NCI-H1694 treated with DMSO at 0.1 percent for 48 hours (cell line): ENCODE measurements at places on chromosomes 6 and 20.

GRCh38 chr6:114362957-114363356, 20.1 kb upstream of the HS3ST5 start:
- no peak for DNase-seq

- DNase-seq, result no peak
These were observed 48.5 kb downstream of the LIN28B start for GRCh38 chr6:105005451-105005850.

DNA sequence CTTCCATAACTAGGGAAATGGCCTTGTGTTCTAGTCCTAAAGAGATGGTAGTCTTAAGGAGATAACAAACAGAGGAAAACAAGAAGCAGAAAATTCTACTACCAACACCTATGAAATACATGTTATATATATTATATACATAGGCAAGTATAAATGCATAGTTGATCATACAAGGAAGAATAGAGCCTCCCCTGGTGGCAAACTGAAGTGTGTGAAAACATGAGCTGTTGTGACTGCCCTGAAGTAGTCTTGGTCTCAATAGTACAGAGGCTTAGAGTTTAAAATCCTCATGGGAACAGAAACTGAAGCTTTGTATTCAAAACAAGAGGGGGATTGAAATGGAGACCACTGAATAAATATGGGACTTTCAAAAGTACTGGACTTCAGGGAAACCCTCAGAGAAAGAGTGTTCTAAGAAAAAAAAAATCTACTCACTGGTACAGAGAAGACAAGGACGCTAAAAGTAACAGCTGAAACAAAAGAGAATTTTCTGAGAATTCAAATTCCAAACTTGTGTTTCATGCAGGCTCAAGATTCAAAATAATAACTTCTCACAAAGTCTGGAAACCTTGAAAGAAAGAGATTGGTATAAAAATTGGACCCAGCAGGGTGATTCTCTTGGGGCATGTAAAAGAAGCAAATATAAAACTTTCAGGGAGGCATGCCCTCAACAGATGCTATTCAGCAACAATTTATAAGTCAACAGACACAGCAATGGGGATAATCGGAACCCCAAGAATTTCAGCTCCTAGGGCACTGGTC, 59.7 kb upstream of the SAMD3 start:
- DNase-seq, result no peak

GRCh38 chr6:166251655-166252054, 56.5 kb downstream of the PRR18 start:
- no peak for DNase-seq

GRCh38 chr6:121482004-121482693, 46.7 kb downstream of the GJA1 start:
- no peak for DNase-seq

GRCh38 chr6:117485433-117485832, 3.0 kb downstream of the DCBLD1 start:
- DNase-seq, result no peak

DNA sequence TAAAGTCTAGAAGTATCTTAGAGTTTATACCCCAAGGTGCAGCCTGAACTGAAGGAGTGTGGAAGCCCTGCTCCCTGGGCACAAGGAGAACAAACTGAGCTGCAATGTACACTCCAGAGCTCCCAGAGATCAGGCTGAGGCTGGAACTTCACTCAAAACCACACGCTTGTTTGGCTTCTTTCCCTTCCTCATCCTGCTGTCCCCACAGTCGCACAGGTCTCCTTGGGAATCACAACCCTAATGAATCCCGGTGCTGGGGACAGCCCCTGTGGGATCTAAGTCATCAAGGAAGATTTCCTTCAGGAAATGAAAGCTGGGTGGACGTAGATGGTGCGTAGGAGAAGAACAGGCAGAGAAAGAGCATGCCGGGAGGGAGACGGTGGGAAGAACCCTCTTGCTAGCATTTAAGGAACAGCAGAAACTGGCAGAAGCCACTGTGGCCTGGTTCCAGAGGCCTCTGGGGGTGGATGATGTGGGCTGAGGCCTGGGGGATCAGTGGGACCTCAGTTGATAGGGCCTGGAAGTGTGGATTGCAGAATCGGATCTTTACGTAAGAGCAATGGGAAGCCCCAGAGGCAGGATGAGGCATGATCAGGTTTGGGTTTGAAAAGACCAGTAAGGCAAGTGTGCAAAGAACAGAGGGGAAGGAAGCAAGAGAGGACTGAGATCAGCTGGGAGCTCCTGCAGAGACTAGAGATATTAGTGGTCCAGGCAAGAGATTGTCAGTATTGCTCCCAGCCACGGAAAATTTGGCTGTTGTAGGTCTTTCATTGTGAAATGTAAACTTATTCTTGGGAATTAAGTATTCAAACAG, 21.4 kb downstream of the CYP24A1 start:
- no peak for DNase-seq

GRCh38 chr6:6085928-6086668, 79.4 kb upstream of the NRN1 start:
- DNase-seq, result no peak

GRCh38 chr6:128821116-128821515, 61.8 kb upstream of the LAMA2 start:
- no peak for DNase-seq

- DNase-seq, result no peak
These were observed 100.3 kb downstream of the REV3L start for GRCh38 chr6:111382476-111383294.

GRCh38 chr6:83055366-83055964, 10.2 kb downstream of the UBE3D start:
- DNase-seq, result peak; percentile 20

DNA sequence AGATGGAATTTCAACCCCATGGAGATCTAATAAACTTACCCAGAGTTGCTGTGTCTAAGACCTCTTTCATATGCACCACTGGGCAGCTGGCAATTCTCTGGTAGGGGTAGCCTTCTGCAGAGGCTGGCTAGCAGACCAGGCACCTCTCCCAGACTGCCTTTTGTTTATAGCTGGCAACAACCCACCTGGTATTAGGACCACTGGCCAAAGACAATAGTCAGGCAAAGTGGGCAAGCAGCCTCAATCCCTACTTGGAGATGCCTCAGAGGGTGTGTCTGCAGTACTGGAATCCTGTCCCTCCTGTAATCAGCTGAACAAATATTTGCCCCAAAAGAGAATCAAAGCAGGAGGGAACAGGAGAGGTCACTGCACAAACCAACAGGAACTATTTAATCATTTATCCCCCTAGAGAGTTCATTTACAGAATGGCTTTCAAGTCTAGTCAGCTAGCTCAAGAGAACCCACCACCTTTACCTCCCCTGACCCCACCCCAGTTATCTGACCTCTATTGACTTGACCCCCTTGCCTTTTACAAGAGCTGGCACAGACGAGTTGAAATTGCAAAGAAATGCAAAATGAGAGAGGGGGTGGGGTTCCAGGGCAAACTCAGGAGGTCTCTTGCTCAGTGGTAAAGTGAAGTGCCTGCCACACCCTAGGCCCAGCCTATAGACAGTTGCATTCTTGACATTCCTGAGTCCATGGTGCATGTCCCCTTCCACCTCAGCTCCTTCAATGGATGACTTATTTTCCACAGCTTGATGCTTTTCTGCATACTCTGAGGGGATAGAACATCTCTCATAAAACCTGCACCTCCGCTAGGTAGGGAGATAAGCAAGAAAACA, 2.8 kb downstream of the BCL2L1 start:
- DNase-seq, result no peak

DNA sequence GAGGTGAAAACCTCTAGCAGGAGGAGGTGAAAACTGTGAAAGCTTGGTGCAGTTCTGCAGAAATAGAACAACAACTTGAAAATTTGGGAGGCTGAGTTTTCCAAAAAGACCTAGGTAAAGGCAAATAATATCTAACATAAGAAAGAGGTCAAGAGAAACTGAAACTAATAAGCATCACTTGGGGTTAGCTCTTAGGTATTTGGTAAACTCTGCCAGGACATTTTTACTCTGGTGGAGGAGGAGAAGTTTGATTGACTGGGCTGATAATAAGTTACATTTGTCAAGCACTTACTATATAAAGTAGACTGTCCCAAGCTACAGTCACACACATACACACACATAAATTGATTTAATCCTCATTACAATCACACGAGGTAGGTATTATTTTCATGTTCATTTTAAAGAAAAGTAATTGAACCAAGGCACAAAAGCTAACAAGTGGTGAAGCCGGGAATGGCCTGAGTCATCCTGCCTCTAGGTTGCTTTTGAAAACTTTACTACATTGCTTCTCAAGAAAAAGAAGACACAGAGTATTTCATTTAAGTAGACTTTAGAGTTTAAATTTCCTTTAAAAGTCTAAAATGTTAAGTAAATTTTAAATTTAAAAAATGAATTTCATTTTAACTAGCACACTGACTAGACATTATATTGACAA, 275.5 kb downstream of the PTPRK start:
- DNase-seq, result no peak

DNA sequence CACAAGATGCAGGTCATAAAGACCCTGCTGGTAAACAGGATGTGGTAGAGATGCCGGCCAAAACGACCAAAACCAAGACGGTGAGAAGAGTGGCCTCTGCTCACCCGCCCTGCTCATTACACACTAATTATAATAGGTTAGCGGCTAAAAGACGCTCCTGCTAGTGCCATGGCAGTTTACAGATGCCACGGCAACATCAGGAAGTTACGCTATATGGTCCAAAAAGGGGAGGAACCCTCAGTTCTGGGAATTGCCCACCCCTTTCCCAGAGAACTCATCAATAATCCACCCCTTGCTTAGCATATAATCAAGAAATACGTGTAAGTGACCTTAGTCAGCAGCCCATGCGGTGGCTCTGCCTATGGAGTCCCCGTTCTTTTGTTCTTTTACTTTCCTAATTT, 17.6 kb downstream of the BHLHE23 start:
- DNase-seq, result no peak

- no peak for DNase-seq
These were observed 28.6 kb upstream of the SIM1 start for GRCh38 chr6:100493206-100493888.

GRCh38 chr20:11086970-11087369, 413.2 kb upstream of the JAG1 start:
- DNase-seq, result no peak

DNA sequence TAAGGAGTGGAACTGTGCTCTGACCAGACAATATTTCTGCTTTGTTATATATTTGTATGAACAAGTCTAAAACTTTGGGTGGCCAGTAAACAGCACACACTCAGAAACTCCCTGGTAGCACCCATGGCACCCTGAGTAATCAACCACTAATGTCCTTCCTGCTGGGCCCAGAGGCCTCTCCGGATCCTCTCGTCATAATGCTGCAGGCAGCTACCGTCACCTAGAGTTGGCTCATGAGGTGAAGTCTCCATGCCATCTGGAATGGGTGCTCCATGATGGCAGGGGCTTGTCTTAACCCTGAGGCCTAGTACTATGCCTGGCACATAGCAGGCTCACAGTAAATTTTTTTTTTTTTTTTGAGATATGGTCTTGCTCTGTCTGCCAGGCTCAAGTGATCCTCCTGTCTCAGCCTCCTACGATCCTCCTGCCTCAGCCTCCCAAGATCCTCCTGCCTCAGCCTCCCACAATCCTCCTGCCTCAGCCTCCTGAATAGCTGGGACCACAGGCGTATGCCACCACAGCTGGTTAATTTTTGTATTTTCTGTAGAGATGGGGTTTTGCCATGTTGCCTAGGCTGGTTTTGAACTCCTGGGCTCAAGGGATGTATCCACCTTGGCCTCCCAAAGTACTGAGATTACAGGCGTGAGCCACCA, 3.0 kb upstream of the SDCBP2 start:
- DNase-seq, result no peak

DNA sequence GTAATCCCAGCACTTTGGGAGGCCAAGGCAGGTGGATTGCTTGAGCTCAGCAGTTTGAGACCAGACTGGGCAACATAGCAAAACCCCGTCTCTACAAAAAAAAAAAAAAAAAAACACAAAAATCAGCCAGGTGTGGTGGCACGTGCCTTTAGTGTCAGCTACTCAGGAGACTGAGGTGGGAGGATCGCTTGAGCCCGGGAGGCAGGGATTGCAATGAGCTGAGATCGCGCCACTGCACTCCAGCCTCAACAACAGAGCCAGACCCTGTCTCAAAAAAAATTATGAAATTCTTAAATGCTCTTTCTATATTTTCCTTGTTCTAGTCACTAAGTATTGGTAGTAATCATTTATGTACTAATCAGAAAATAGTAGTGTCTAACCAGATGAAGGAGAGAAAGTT, 30.6 kb downstream of the SYTL3 start:
- DNase-seq, result no peak

DNA sequence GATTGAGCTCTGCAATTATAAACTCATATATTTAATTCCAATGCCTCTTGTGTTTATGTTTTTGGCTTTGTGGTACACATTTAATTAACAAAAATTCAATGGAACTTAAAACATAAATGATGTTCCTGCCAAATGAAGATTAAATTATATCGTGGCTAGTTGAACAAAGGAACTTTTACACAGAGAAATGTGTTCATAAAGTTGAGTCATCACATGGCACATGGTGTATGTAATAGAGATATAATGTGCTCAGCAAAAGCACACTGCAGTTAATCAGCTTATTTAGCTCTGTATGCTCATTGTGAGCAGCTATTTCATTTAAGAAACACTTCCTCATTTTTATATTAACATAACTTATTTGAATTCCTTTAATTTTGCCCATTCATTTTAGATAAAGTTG, 1295.6 kb upstream of the CITED2 start:
- DNase-seq, result no peak

DNA sequence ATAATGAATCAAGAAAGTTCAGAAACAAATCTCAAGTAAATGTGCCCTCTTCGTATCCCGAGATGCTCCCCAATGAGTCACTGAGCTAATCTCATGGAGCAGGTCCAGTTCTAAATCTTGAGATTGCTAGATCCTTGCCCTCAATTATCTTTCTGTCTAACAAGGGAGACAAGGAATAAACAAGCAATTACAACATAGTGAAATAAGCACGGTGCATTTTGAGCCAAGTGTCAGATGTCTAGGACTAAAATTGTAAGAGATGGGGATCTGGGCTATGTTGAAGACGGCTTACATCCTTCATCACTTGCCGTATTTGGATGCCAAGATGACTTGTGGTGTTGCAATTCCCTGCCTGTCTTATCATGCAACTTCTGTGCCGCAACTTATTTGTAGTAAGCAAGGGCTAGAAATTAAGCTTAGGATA, 56.5 kb upstream of the ADGRF1 start:
- no peak for DNase-seq
